ENCODE measurements at places on chromosomes 3 and 15.

- no peak for DNase-seq
Observed at GRCh38 chr3:34421762-34422161, 623.3 kb downstream of the PDCD6IP start.

- no peak for DNase-seq
Observed at GRCh38 chr15:36177590-36178302, 401.7 kb upstream of the CDIN1 start.

- no peak for DNase-seq
Observed at GRCh38 chr3:60160822-60161748, 1090.2 kb downstream of the FHIT start.

- DNase-seq: no peak
Observed at GRCh38 chr3:196013587-196014487, 68.1 kb downstream of the TFRC start.

DNA sequence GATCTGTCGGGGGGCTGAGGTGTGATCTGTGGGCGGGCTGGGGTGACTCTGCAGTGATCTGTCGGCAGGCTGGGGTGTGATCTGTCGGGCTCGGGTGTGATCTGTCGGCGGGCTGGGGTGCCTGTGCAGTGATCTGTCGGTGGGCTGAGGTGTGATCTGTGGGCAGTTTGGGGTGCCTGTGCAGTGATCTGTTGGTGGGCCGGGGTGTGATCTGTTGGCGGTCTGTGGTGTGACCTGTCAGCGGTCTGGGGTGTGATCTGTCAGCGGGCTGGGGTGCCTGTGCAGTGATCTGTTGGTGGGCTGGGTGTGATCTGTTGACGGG, 205.1 kb downstream of the XXYLT1 start:
- no peak for DNase-seq

DNA sequence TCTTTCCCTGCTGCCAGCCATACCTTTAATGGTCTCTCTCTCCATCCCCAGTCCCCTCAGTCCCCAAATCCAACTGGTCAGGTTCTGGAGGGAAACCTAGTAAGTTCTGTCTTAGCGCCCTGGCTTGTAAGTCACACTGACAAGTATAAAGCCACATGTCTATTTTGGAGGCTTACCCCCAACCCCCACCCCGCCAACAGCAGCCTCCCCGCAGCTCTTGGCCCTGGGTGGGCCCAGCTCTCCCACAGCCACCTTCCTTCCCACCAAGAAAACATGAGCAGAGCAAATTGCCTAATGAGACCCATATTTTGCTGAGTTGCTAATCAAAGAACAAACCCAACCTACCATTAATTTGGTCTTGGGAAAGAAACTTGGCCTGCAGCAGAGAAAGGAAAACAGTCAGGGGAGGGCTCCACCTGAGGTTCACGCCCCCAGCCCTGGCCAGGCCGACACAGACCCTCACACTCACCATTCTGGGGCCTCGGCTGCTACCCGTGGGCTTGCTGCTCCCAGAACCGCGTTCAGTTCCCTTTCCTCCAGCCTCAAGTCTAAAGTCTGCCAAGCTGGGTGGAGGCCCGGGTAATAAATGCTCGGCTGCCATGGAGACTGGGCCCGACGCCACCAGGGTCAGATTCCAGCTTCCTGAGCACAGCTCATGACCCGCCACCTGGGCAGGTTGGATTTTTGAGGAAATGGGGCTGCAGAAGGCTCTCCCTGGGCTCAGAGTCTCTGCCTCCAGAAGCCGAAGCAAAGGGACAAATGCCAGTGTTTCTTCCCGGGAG, at the start of gene CALML4:
Gene CALML4 (minus strand): TSS at position 557 of the 782 bp plus-strand sequence. CDS start 85 bp downstream, at position 472.
- DNase-seq: no peak

- DNase-seq: no peak
Observed at GRCh38 chr15:66789029-66790025, 87.3 kb downstream of the SMAD6 start.

DNA sequence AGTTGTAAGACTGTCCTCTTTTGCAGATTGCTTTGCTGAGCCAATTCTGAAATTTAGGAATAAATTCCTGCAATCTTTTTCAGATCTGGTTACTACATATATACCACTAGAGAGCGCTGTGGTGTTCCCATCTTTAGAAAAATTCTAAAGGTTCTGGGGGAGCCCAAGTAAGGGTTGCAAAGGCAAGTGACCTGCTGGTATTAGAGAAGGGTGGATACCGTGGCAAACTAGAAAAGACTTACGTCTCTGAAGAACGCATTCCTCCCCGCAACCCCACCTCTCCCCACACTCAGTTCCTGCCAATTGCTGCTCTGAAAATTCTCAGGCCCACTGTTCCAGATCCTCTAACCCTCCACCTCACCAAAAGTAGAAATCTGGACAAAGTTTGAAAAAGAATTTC, 48.5 kb downstream of the EFHB start:
- no peak for DNase-seq

- no peak for DNase-seq
Observed at GRCh38 chr3:171248426-171249111, 211.6 kb downstream of the TNIK start.

DNA sequence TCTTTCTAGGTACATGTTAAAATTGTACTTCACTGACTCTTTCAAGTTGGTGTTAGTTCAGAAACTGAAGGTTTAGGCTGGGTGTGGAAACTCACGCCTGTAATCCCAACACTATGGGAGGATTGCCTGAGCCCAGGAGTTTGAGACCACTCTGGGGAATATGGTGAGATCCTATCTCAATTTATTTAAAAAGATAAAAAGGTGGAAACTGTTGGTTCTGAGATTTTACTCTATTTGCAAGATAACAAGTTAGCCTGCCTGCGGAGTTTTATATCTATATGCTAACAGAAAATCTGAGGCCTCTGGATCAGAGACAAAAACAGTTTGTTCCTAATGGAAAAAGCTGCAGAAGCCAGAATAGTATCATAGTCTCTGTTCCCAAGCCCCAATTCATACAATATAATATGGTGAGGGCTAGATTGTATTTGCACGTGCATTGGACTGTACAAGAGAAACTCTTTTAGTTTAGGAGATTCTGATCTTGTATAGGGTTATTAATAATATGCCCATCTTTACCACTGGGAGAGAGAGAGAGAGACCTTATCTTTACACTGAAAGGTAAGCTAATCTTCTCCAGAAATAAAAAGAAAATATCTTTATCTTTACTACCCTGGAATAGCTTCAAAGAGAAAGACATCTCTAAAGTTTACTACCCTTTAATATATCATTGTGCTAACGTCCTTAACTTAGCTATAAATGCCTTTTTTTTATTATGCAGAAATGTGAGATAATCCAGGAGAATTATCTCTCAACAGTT, 1267.6 kb downstream of the OTOL1 start:
- DNase-seq: no peak

- no peak for DNase-seq
Observed at GRCh38 chr3:34207806-34208205, 409.4 kb downstream of the PDCD6IP start.

DNA sequence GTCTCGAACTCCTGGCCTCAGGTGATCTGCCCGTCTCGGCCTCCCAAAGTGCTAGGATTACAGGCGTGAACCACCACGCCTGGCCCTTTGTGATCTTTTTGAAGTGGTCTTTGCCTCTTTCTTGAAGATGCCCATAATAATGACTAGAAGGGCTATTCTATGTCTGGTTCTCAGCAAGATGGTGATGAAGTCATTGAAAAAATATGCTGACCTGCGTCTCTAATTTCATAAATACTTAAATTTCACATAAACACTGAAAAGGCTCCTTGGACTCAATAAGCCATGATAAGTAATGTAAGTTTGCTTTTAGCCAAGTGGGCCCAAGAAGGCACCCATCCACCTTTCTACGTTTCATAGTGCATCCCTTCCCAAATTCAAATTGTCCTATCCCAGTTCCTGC, 775 bp upstream of the MAPK6 start:
- no peak for DNase-seq

GRCh38 chr3:136836511-136837156, 17.7 kb downstream of the SLC35G2 start:
- DNase-seq: no peak

GRCh38 chr15:39926526-39926925, 6.5 kb upstream of the GPR176 start:
- DNase-seq: no peak

DNA sequence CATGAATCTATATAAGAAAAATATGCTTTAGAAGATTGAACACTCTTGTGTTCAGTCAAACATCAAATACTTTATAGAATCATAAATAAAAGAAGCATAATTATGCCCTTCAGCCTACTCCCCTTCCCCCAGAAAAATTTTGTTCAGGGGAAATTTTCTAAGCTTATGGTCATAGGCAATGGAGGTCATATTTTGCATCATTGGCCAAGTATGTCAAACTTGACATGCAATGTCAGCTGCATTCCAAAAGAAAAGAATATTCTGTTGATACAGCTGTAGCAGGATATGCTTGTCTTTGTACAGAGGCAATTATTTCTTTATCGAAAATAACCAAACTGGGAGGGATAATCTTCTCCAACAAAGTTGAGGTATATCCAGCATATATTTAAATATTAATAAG, 328.2 kb downstream of the ZIC1 start:
- no peak for DNase-seq

- no peak for DNase-seq
Observed at GRCh38 chr3:79016587-79017376, 751.0 kb downstream of the ROBO1 start.

DNA sequence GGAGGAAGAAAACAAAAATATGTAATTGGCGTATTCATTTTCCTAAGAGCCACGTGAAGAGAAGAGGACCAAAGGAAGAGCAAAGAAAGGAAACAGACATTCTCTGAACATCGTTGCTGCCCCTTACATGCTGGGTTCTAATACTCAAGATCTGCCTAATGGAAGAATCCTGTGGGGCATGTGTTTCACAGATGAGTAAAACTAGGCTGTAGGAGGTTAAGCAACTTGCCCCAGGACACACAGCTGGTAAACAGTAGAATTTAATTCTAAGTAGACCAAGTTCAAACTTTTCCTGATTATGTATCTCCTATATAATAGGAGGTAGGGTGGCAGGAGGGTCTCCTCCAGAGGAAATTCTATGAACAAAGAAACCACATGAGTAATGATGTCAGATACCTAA, 106.1 kb upstream of the TNFAIP8L3 start:
- DNase-seq: no peak

DNA sequence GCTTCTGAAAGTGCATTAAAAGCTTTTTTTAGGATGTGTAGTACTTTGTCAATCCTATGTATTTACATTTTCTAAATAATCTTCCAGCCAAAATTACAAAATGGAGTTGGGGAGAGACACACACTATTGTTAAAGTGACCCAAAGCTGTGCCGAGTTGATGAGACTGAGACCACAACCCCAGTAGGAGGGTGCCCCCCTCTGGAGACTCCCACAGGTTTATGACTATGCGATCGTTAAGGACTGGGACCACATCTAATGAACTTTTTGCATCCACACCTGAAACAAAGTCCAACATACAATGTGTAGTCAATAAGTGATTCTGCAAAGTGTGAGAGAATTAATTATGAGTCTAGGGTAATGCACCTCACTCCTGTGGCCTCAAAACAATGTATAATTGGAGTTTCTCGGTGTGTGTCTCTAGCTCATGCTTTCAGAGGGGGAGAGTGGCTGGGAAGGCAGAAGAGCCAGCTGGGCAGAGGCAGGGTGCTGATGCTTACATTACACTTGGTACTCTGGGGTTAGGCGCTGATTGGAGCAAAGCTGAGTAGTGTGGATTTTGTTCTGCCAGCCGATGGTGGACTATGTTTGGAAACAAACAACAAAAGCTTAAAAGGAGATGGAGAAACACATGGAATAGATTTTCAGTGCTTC, 102.8 kb downstream of the KCNH8 start:
- no peak for DNase-seq

- no peak for DNase-seq
Observed at GRCh38 chr3:128366136-128366535, 100.6 kb downstream of the DNAJB8 start.

- no peak for DNase-seq
Observed at GRCh38 chr3:7897655-7898054, 604.0 kb upstream of the LMCD1 start.

GRCh38 chr3:42451116-42451515, 40.7 kb upstream of the LYZL4 start:
- DNase-seq: no peak

- peak; percentile 29 for DNase-seq
Observed at GRCh38 chr3:127628788-127629466, at the start of gene PODXL2. Gene PODXL2, plus strand, starts transcription at chr3:127629185. Its CDS starts 35 bp downstream, at chr3:127629220.

DNA sequence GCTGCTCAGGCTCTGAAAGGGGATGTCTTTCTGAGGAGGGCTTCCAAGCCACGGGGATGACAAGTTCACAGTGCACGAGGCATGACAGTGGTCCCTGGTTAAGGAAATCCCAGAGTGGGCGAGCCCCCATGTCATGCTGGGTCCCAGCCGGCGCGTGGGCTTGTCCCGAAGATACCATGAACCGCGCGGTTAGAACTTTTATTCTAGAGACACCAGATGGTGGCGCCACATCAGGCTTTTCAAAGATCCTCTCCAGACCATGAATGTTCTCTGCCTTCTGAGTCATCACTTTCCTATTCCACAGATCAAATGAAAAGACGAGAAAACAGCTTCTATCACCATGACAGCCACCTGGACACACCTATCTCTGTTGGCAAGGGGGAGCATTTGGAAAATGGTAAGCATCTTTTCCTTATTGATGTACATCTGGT, 227.8 kb upstream of the LYSMD4 start:
- DNase-seq: no peak

DNA sequence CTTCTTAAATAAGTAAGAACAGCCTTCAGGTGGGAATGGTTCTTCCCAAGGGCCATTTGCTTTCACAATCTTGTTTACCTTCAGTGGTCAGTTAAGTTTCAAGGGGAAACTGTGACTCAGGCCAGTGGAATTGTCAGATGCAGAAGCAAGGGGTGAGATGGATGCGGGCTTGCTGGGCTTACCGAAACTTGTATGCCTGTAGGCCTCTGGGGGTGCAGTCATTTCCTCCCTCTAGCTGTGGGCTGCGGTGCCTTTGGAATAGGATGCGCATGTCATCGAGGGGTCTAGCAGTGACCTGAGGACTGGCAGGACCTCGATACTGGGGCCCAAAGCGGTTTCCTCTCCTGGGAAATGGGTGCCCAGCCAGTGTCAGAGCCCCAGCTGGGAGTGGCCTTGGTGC, 121.6 kb downstream of the EEFSEC start:
- no peak for DNase-seq

DNA sequence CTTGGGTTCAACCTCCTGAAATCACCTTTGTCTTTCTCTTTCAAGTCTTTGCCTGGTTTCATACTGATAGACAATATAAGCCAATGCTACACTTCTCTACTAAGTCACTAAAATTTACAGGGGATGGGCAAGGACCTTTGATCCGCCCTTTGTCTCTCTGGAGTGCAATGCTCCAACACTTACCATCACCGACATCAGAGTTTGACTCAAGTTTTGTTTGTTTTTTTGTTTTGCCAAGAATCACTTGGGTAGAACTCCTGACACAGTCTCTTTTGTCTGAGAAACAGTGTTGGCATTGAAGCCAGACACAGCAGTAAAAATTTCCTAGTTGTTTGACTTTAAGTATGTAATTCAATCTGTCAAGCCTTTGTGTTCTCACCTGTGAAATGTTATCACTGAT, 29.3 kb downstream of the NFKBIZ start:
- DNase-seq: no peak

GRCh38 chr3:148598619-148599018, 99.1 kb upstream of the AGTR1 start:
- DNase-seq: no peak

DNA sequence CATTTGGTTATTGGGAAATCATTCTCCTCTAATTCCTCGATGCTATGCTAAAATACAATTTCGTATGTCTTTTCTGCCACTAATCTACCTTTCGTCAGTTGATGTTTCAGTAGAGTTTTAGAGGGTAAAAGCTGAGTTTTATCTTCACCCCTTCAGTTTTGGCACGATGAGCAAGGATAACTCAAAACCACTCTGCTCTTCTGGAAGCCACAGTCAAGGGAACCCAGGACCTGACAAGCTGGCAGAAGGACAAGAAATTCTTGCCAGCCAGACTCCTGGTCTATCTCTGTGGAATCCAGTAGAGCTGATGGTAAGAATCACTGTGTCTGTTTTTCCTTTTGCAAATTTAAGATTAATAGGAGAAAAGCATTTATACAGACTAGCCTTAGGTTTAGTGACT, 414.4 kb upstream of the LRRC3B start:
- no peak for DNase-seq
